ENCODE measurements at places on chromosomes 3 and 15.

- no peak for DNase-seq
Measured at GRCh38 chr15:26443321-26443720, 329.5 kb downstream of the GABRB3 start.

DNA sequence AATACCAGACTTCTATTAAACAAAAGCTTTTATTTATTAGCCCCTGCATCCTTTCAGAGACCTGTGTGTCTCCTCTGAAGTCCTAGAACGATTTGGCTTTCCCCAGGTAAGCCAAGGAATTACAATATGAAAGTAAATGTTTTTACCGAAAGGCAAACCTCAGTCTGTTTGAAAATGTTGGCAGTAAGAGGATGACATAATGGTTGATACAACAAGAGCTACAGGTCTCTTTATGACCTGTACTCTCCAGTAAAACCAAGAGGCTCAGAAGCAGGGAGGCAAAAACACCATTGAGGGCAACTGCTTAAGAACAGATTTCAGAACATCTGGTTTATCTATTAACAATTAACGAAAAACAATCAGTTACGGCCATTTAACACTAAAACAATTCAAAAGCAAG, 107.8 kb downstream of the ADAM10 start:
- no peak for DNase-seq

DNA sequence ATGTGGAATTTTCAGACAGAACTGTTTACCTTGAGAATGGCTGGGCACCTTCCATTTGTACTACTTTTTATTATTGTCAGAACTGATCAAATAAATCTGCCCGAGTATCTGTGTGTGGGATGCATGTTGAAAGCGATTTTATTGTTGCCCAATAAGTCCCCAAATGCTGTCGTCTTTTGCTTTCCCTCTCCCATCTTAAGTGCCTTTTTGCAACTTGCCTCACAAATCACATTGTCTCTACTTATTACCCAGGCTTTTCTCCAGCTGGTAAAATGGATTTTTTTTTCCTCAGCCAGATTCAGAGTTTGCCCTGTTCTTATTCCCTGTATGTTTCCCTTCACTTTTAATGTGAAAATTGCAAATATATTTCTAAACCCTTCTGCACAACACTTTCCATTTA, 163.1 kb downstream of the CNTN4 start:
- DNase-seq, result no peak

DNA sequence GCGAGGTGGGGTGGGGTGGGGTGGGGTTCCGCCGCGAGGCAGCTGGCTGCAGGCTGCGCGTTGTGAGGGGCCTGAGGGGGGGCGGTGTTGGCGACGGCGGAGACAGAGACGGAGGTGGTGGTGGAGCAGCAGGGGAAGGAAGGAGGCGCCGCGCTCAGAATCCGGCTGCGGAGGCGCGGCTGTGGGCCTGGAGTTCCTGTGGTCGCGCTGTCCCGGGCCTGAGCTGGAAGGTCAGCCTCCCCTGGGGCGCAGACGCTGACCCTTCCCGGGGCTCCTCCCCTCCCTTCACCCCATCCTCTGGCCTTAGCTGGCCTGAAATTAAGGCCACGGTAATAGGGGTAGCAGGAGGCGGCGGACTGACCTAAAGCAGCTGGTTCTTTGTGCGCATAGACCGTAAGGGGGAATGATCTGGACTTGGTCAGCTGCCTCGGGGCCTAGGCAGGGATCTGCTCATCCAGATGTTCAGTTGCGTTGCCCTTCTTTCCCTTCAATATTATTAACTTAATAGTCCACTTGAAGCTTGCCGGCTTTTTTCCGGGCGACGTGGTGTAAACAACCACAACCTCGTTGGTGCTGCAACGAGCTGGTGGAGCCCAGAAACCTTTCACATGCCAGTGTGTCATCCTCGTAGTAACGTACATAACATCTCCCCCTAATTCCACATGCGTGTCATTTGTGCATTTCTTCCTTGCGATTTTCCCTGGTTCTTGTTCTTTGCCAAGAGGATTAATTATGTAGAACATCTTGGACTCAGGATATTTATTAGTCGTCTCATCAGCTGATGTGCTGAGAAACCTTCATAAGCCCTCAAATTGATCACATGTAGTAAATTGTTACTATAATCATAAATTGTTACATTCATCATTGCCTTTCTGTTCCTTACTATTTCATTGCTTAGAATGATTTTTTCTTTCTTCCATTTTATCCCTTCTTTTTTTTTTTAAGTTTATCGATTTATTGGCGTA, 626 bp downstream of the SEC62 start:
- no peak for DNase-seq

- DNase-seq, result peak; percentile 74
Measured at GRCh38 chr3:34260271-34261000, 462.0 kb downstream of the PDCD6IP start.

GRCh38 chr3:114730397-114730796, 416.7 kb downstream of the ZBTB20 start:
- DNase-seq, result no peak

- no peak for DNase-seq
Measured at GRCh38 chr3:80535286-80535685, 767.5 kb upstream of the ROBO1 start.

- DNase-seq, result no peak
Measured at GRCh38 chr3:66370179-66370578, 130.6 kb downstream of the LRIG1 start.

DNA sequence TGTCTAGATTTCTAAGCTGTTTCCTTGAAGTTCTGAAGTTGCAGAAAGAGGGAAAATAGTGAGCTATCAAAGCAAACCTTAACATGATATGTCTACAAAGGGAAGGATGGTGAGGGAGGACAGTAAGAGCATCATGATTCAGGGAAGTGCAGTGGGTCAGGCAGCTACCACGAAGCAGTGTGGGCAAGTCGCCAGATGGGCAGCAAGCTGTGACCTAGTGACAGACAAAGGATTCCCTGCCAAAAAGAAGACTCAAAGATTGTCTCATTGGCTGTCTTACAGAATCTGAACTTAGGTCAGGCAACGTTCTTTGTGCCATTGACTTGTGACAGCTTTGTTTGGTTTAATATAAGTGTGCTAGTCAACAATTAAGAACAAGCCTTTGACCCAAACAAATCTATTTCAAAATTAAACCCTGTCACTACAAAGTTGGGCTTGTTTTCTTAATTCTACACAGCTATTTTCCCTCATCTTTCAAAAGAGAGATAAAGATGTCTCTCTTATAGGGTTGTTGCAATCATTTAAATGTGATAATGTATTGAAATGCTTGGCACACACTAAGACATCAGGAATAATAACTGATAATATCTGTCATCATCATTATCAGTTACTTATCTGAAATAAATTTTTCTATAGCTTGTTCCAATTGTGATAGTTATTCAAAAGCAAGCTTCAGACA, 153.3 kb downstream of the ECT2 start:
- no peak for DNase-seq

- no peak for DNase-seq
Measured at GRCh38 chr3:79654019-79654418, 113.8 kb downstream of the ROBO1 start.

DNA sequence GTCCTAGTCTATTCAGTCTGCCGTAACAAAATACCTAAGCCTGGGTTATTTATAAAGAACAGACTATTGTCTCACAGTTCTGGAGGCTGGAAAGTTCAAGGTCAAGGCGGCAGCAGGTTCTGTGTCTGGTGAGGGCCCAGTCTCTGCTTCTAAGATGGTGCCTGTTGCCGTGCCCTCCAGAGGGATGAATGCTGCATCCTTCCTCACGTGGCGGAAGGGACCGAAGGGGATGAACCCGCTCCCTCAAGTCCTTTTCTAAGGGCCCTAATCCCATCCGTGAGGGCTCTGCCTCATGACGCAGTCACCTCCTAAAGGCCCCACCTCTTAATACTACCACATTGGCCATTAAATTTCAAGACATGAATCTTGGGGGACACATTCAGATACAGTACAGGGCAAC, 133.7 kb downstream of the CHSY1 start:
- no peak for DNase-seq
